Activated gamma-delta T cell treated with anti-CD3 and anti-CD28 coated beads, Interleukin-2, amount 50 U/mL, for 16 hours (primary cell): ENCODE measurements at places on chromosomes 2 and 18.
A peak's percentile ranks its signal among the peaks of the same experiment; 100 is the strongest.

- no peak for DNase-seq
Observed at GRCh38 chr2:57182916-57183315, 863.7 kb upstream of the VRK2 start.

DNA sequence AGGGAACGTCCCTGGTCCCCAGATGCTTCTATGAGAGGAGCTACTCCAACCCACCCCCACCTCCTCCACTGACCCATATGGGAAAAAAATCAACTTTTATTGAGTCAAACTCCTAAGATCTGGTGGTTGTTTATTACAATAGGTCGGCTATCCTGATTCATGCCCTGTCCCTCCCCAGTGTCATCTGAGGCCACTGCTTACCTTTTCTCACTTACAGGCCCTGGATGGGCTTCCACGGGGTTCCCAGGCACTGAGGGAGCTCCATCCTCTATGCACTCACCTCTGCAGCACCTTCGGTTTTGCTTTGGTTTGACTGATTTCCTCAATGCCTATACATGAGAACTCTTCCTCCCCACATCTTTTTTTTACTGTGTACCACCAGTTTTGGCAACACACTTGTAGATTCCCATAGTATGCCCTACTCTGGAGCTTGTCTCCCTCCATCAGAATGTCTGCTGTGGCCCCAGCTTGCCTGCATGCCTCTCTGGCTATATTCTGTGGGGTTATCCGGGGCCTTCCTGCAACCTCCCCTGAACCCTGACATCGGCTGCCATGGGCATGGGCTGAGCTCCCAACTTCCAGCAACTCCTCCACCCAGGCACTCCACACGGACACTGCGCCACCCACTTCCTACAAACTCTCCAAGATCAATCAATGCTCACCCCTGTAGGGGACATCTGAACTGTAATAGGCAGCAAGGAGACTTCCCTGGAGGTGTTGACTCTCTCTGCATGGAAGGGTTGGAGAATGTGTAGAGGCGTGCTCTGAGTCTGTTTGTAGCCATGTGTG is 236.1 kb downstream of the VAPA start:
- DNase-seq: no peak

DNA sequence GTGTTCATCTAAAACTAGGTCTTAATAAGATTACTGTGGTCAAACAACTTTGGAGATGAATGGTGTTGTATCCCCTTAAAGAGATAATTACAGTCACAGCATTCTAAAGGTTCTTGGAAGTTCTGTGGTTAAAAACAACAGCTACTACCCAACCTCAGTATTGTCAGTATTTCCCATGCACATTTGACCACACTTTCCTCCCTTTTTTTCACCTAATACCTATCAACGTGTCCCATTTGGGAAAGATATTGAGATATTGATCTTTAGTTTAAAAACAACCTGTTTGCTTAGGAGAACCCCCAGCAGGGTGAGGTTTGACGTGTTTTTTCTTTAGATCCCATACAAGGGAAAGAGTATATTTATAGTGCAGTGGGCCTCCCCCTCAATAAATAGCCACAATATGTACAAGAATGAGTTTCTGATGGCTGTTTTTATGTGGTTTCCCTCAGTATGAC is 65.6 kb downstream of the WDR7 start:
- DNase-seq: no peak

DNA sequence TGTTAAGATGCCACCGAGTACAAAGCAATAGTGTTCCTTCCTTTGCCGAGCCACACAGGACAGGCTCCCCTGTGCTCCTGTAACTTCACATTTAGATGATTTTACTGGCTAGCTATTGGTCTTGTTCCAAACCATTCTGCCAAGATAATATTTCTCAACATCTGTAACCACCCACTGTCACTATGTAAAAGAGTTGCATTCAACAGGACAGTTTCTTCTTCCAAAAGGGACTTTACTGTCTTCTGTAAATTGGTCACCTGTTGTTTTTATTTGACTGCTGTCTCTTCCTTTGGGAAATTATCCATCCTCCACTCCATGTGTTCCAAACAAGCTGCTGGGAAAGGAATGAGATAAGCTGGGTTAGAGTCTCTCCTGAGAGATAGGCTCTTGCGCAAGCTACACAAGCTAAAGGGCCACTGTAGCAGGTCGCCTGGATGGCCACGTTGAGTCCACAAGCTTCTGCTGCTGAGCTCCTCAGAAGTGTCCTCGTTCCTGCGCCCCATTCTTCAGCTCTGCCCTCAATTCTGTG is 14.4 kb upstream of the BZW1 start:
- DNase-seq: no peak

- no peak for DNase-seq
Observed at GRCh38 chr18:36391426-36392145, 94.1 kb downstream of the FHOD3 start.

DNA sequence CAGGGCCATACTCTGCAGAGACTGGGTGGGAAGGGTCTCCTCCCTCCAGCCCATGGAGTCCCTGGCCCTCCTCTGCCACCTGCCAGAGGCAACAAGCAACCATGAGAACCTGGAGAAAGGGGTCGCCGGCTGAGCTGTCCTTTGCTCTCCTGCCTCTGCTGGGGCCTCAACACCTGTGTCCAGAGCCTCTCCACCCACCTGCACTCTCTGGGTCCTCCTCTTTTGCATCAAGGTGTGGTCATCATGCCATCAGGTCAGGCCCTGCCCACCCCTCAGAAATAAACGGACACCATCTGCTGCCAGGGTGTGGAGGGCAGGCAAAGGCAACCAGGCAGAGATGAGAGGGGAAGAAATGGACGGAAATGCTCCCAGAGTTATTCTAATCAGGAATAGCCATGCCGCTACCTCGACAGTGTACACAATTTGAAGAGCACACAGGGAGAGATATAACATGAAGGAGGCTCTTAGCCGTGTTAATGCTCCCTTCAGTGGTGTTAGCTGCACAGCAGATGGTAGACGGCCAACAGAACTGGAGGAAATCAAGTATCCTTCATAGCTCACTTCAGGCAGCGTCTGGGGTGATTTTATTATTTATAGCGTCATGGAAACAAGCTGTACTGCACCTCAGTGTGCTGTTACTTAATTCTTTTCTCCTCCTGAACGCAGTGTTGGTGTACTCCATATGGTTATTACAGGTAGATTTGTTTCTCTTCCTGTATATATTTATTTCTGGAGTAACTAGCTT is 247.9 kb downstream of the TSN start:
- no peak for DNase-seq

DNA sequence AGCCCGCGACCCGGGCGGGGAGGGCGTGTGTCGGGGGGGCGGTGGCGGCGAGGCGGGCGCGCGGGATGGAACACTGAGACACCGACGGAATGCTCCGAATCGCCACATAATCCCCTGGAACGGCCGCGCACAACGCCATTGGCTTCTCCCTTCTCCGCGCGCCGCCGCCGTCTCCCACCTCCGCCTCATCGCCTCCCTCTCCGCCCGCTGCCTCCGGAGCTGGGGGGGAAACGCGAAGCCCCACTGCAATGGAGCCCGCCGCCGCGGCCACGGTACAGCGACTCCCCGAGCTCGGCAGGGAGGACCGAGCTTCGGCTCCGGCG is at the start of gene PHLPP1:
Gene PHLPP1 (plus strand): TSS at position 106 of the 323 bp plus-strand sequence. CDS start 143 bp downstream, at position 249.
- DNase-seq: no peak

GRCh38 chr2:108428286-108429009 is 20.6 kb upstream of the GCC2 start:
- DNase-seq: no peak

DNA sequence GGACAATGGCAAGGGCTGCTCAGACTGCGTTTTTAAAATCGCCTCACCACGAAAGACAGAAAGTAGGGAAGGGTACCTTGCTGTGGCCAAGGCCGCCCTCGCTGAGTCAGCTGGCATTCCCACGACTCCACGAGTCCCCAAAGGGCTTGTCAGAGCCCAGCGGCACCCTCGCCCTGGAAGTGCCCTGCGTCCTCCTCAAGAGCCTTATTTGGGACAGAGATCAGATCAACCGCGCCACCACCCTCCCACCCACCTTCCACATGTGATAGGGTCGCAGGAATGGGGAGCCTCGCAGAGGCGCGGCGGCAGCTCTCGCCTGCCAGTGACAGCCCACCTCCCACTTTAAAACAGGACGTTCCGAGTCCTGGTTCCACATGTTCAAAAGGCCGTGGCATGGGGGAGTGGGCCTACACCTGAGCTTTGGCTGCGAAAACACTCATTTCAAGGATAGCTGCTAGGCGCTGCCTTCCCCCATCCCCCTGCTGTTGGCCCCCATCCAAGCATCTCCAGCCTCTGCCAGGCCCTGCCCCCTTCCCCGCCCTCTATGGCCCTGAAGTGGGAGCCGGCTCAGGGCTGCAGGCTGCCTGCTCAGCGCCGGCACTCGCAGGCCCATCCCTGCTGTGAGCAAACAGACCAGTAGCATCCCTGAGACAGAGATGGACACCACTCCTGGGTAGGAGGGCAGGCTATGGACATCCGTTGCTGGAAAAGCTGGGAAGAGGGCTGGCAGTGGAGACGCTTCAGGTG is 38.1 kb upstream of the ARHGEF4 start:
- no peak for DNase-seq

- no peak for DNase-seq
Observed at GRCh38 chr2:215745331-215745730, 268.0 kb downstream of the MREG start.

DNA sequence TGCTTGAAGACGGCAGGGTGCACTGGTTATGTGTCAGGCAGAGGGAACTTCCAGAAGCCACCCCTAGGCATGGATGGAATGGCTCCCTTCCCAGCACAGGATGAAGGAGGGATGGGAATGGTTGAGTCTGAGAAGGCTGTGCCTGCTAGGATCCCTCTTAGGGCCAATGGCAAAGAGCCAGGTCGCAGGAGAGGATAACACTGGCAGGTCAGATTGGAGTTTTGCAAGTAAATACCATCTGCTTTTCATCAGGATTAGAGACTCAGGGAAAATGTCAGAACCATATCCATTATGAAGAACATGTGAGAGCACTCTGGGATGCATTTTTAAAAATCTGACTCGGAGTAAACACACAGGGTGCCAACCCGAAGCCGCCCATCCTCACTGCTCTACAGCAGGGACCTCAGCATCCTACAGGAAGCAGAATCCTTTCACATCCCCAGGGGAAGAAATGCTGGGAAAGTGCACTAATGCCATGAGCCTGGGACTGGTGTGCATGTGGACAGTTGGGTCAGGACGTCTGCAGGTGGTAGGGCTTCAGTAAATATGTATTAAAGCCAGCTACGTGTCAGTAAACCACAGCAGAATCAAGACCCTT is 139.9 kb downstream of the MYT1L start:
- DNase-seq: no peak

GRCh38 chr2:187826023-187826422 is 271.8 kb upstream of the TFPI start:
- no peak for DNase-seq

GRCh38 chr2:72605836-72606442 is 219.9 kb downstream of the EXOC6B start:
- no peak for DNase-seq

DNA sequence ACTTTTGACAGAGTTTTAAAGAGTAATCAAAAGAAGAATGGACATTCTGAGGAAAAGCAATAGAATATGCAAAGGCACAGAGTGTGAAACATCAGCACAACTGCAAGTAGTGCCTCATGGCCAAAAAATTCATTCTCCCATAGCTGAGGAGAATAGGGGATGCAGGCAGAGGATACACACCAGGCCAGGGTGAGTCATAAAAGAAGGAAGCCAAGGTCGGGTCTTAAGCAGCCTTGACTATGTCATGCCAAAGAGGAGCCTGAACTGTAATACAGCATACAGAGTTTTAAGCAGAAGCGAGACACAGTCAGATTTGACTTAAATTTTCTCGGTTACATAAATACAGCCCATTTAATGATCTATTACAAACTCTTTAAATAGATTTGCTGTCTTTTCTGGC is 165.0 kb downstream of the LNPK start:
- DNase-seq: no peak

GRCh38 chr2:116747103-116747502 is 1067.4 kb upstream of the DDX18 start:
- no peak for DNase-seq

GRCh38 chr2:25709349-25709748 is 36.0 kb upstream of the DTNB start:
- no peak for DNase-seq

DNA sequence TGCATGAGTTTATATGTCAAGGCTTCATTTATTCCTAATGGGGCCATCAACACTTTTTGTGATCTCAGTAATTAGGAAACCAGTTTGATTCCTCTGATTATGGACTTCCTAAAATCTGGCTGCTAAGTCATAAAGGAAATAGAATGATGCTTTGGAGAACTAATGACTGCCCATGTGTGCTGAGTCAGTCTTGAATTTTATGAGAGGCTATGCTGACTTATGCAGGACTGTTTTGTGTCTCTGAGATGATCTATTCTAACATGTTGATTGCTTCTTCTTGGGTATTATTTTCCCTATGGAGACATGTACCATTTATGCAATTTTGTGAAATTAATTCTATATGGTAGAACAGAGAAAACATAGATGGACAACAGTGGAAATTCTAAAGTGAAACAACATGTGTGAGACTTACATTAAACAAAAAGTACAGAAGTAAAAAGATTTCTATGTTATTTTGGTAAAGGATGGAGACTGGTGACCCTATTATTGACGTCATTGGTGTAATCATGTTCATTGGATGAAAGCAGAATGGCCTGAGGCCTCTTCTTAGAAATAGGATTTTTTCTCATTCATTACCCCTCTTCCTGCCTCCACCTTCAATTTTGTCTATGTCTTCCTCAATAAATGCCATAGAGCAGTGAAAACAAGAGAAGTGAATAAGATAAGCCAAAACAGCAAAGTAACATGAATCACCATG is 1658.2 kb upstream of the PIK3C3 start:
- no peak for DNase-seq

DNA sequence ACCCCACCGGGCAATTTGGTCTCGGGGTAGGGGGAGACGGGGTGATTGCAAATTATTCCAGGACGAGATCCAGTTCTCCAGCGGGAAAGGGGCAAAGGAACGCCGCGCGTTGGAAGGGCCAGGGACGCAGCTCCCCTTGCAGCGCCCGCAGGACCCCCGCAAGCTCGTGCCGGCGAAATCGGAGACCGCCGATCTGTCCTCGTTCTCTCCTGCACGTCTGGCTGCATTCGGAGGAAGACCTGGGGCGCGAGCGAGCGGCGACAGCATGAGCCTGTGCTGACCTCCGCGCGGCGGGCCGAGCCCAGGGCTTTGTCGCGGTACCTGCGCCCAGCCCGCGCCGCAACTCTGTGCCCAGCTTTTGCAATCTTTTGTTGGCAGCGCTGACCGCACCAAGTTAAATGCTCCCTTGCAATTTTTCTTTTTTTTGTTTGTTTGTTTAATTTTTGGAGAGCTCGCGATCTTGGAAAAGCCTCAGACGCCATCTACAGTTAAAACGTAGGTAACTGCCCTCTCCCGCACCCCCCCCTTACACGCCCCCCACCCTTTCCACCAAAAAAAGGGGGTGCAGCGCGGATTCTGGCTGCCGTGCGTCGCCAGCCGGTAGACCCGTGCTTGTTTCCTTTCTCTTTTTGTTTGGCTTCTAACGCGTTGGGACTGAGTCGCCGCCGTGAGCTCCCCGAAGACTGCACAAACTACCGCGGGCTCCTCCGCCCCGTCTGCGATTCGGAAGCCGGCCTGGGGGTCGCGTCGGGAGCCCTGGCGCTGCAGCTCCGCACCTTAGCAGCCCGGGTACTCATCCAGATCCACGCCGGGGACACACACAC is 667 bp downstream of the TRIB2 start:
- DNase-seq: peak; percentile 33
